ENCODE measurements at places on chromosomes 5 and 9. TPM values are rescaled to one million over a fixed set of nuclear protein-coding genes. Genes with fewer than 3 reads are reported as not detected.

The HAVCR2 gene
- total RNA-seq = 24.6 TPM

The CCDC192 gene
- total RNA-seq = not detected

- no peak for DNase-seq
- H3K36me3 ChIP-seq = no peaks in the 10 kb centered on the region
- H3K4me3 ChIP-seq = no peak overlapping the region
- no peaks in the 10 kb centered on the region for H3K4me1 ChIP-seq
Measured at GRCh38 chr9:134224127-134224526, 59.8 kb upstream of the RNU6ATAC start.

- no peak overlapping the region for H3K4me3 ChIP-seq
- H3K27ac ChIP-seq = no peak overlapping the region
- DNase-seq = no peak
- H3K36me3 ChIP-seq = peaks cover 2% of the 10 kb centered on the region
- H3K4me1 ChIP-seq = peaks cover 14% of the 10 kb centered on the region
Measured at GRCh38 chr5:173778152-173778782, 109.9 kb upstream of the CPEB4 start.

DNA sequence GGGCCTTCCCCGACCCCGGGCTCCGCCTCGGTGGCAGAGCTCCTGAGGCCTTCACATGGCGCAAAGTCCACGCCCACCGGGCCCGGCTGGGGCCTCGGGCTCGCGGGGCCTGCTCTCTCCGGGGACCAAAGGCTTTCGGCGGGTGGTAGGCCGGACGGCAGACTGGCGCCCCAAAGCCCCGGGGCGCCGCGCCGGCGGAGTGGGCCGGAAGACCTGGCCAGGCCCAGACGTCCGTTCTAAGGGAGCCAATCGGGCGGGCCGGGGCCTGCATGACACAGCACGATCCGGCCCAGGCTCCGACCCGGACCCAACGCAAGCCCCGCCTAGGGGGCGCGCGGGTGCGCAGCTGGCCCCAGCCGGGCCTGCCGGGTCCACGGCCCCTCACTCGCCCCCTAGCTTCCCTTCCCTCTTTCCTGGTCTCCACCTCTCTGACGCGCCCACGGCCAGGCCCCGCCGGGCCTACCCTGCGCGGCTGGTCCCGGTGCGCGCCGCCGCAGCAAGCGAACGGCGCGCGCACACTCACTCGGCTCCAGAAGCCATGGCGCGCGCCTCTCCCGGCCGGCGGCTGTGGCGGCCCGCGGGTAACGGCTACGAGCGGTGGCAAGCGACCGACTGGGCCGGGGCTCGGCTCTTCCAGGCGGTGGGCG is 488 bp downstream of the VCP start:
- H3K4me3 ChIP-seq = peak overlapping the region; percentile 93
- peaks cover 44% of the 10 kb centered on the region for H3K4me1 ChIP-seq
- peaks cover 6% of the 10 kb centered on the region for H3K27me3 ChIP-seq
- DNase-seq = peak; percentile 84
- H3K27ac ChIP-seq = peak overlapping the region; percentile 95

DNA sequence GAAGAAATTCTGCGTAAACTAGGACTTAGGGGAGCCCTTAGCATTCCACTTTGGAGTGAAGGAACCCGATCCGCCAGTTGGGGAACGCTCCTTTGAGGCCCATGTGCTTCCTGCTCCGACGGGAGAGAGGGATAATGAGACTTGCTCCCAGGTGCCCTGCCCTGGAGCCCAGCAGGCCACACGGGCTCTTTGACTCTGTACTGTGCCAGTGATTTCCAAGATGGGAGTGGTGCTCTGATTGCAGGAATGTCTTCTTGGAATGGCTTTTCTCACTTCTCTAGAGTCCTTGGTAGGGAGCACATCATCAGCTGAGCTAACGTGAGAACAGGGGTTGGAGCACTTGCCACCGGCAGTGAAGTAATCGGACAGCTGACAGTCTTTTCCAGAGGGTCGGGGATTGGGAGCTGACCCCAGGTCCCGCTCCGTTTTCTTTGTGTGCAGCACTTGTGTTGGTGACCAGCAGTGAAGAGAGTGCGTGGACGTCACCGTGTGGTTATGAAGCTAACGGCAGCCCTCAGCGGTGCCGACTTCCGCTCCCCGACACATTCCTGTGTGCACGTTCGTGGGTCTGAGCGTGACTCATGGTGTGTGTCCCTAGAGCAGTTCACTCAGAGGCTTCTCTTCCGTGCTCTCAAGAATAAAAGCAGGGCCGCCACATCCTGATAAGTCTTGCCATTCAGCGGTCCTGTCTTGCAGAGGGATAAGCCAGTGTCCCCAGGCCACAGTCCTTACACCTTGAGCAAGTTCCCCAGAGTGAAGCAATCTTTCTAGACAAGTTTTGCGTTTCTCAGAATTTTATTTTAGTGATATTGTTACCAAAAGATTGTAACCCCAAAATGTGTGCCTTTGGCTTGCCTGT is 25.6 kb downstream of the ABL1 start:
- H3K27me3 ChIP-seq = no peaks in the 10 kb centered on the region
- peaks cover 2% of the 10 kb centered on the region for H3K36me3 ChIP-seq
- no peak overlapping the region for H3K4me3 ChIP-seq
- H3K4me1 ChIP-seq = no peaks in the 10 kb centered on the region

- no peak overlapping the region for H3K27ac ChIP-seq
- no peak overlapping the region for H3K4me3 ChIP-seq
- DNase-seq = no peak
- H3K27me3 ChIP-seq = no peaks in the 10 kb centered on the region
- peaks cover 28% of the 10 kb centered on the region for H3K4me1 ChIP-seq
Measured at GRCh38 chr5:96796434-96796833, 11.3 kb downstream of the ERAP1 start.

DNA sequence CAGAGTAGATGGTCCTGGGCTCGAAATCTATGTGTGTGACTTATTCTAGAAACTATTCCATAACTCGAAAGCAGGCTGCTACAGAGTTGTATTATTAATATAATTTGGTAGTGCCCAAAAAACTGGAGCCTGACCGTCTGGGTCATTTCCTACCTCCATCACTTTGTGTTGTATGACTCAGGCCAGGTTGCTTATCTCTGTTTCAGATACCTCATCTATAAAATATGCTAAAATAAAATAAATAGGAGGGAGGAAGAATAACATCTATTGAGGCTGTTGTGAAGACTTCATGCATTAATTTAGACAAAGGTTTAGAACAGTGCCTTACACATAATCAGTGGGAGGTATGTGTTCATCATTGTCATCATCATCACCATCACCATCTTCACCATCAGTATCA is 57.7 kb downstream of the PDE4D start:
- no peak overlapping the region for H3K27ac ChIP-seq
- no peaks in the 10 kb centered on the region for H3K36me3 ChIP-seq
- peaks cover 7% of the 10 kb centered on the region for H3K27me3 ChIP-seq
- no peak overlapping the region for H3K4me3 ChIP-seq

DNA sequence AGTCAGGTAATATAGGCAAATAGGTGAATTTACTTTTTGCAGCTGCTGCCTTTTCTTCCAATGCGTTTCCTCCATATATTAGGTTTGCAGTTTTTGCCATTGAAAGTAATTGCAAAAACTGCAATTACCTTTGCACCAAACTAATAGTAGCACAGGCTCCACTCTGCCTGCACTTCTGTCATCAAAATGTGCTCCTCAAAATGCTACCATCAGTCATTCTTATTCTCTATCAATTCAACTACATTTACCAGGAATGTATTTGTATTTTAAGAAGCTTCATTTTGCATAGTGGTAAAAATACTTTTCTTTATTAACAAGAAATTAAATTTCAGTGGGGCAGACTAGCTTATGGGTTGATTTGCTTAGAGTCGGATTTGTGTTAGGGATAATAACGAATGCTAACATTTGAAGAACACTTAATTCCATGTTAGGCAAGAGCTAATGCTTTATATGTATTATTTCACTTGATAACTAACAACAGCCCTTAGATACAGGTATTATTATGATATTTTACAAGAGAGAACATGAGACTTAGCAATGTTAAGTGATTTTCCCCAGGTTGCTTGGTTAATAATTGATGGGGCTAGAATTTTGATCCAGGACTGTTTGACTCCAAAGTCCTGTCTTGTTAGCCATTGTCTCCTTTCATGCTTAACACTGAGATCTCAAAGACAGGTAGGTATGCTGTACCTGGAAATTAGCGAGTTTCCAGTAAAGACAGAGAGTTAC is 300.4 kb downstream of the MAN2A1 start:
- DNase-seq = no peak
- H3K4me1 ChIP-seq = peaks cover 5% of the 10 kb centered on the region
- no peak overlapping the region for H3K4me3 ChIP-seq
- H3K27me3 ChIP-seq = no peaks in the 10 kb centered on the region
- H3K27ac ChIP-seq = no peak overlapping the region
